Frontal cortex (tissue), 4 donors: ENCODE measurements at places on chromosomes 4 and X.

- no peak for DNase-seq
These were observed 6.4 kb downstream of the FAM200B start for GRCh38 chr4:15688051-15688450.

DNA sequence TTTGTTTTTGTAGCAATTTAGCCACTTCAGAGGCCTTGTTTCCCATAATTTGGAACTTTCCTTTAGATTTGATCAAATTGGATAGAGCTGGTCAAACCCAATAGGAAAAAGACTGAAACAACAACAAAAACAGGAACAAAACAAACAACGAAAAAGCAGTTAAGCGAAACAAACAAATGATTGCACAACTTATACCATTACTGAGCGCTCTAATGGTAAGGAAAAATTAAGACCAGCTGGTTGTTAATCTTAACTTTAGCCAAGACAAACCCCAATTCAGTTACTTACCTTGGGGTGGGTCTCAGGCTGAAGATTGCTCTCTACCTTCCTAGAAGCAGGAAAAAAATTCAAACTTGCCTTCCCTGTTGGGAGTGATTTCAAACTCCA is 38.3 kb downstream of the SPCS3 start:
- DNase-seq = no peak

GRCh38 chr4:99645638-99646037 is 12.0 kb downstream of the C4orf54 start:
- DNase-seq = no peak

- DNase-seq = no peak
These were observed 98.7 kb downstream of the GLUD2 start for GRCh38 chrX:121146059-121146628.

DNA sequence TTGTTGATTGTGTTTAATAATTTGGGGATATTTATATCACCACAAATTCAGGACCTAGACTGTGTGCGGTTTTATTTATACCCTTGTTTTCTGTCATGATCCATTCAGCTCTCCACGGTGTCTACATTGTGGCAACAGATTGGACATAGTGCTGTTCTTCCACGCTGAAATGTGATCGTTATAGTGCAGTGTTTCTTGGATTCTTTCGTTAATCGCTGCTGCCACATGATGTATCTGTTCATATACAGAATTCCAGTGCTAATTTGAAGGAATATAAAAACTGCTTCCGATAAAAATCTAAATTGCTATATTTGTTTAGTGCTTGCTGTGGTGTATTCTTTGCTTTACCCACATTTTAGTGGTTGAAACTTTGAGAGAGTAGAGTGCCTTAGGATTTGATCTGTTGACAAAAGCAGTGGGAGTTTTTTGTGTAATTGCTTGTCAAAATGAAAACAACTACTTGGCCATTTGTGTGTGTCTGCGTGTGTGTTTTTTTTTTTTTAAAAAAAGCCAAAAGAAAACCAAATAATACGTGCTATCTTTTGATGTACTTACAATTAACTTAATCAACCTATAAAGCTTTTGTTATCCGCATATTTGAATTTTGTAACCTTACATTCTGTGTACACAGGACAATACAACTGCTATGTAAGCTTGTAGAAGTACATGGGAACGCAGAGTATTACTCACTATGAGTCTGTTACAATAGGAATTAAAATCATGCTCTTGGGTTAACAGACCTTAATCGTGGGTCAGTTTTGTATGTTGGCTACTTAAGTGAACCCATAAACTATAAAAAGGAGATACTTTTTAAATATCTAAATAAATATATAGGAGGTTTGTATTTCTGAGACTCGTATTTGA is 353.3 kb downstream of the ARHGAP24 start:
- no peak for DNase-seq

DNA sequence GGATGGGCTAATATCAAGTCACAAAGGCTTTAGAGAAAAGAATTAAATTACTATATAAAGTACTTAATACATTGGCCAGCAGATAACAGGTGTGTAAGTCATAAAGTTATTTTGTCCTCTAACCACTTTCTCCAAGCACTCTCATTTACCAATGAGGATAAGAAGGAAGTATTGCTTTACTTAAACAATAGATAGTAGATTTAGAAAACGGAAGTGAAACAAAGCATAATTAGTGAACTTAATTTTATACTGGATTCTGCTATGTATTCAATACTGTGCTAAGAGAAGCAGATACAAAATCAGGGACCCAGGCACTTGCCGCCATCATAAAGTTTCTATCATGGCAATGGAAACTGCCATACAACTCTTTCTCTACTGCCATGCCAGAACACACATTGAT is 24.0 kb downstream of the AFM start:
- DNase-seq = no peak

DNA sequence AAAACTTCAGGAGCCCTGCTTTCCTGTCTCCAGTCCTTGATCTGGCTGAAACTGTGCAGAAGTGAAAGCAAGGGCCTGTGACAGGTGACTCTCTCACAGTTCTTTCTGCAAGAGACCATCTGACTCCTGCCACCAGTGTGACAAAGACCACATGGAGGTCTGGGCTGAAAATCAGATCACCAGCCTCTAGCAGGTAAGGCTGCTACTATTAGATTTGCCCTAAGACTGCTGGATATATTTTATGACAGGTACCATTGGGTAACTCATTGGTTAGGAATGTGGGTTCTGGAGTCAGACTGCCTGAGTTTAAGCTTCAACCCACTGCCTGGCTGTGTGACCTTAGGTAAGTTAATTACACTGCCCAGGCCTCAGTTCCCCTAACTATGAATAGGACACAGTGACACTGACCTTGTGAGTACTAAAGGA is 163.3 kb upstream of the SLC7A11 start:
- DNase-seq = no peak

DNA sequence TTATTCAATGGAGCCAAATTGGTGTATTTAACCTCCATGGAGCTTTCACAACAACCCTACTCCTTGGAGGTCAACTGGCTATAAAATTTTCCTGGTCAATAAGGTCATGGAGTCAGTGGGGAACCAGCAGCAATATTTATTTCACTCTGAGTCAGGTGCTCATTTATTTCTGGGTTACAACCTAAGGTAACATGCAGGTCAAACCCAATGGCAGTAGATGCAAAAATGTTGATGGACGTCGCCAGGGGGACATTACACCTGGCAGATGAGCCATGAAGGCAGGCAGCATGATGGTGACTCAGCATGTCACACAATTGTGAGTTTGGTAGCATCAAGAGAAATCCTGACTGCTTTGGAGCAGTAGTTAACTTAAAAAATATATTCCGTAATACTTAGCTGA is 514.1 kb downstream of the IL15 start:
- no peak for DNase-seq

- DNase-seq = no peak
These were observed 54.0 kb upstream of the NKAP start for GRCh38 chrX:119997570-119997969.

- no peak for DNase-seq
These were observed 7.8 kb downstream of the ARAF start for GRCh38 chrX:47568656-47569295.

DNA sequence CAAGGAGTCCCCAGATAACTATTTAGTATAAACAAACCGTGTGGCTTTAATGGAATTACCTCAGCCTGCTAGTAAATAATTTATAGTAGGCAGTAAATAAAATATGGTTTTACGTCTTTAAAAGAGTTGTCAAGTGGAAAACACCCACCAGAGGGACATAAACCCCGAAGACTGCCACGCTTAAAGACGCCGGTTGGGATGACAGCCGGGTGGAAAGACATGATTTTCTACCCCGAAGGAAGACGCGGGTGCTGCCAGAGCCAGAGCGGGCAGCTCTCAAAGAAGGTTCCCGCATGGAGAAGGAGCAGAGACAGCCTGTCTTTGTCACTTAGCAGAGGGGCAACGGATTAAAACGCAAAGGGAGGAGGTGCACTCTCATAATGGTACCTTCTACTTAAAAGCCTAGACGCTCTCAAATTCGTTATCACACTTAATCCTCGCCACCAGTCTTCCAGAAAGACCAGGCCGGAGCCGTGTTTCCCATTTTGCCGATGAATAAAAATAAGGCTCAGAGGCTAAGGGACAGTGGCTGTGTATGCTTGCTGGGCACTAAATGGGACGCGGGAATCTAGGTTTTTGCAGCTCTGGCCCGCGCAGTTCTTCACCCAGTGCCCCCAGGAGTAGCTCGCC is 140.5 kb upstream of the ZIC3 start:
- DNase-seq = no peak

- no peak for DNase-seq
These were observed 80.6 kb downstream of the NPY2R start for GRCh38 chr4:155288999-155289398.

- no peak for DNase-seq
These were observed 161.6 kb downstream of the IL15 start for GRCh38 chr4:141797966-141798365.

DNA sequence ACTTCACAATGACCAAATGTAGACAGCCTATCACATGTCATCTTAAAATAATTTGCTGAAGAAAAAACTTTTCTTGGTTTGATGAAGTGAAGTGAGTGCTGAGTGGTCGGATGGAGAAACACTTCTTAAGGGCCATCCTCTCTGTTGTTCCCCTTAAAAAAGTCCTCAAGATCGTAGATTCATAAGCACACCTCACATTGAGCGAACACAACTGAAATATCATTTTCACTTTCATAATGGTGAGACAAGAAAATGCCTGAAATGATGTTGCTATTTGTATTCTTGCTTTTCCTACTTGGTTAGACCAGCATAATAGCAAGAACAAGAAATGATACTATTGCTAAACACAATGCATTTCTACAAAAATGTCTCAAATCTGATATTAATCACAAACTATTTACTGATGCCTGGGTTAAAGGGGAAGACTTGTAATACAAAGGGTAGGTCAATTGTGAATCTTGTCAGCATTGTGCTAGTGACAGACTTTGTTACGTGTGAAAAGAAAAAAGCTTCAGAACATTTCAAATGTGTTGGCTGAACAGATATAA is 305.6 kb upstream of the NR3C2 start:
- DNase-seq = no peak

GRCh38 chr4:172876394-172876793 is 292.2 kb upstream of the GALNT7 start:
- no peak for DNase-seq

- DNase-seq = no peak
These were observed 754.4 kb downstream of the NLGN4X start for GRCh38 chrX:5474282-5474681.

- no peak for DNase-seq
These were observed 2.4 kb upstream of the STIM2 start for GRCh38 chr4:26858035-26858918.

GRCh38 chrX:16075087-16075486 is 48.3 kb upstream of the GRPR start:
- DNase-seq = no peak

DNA sequence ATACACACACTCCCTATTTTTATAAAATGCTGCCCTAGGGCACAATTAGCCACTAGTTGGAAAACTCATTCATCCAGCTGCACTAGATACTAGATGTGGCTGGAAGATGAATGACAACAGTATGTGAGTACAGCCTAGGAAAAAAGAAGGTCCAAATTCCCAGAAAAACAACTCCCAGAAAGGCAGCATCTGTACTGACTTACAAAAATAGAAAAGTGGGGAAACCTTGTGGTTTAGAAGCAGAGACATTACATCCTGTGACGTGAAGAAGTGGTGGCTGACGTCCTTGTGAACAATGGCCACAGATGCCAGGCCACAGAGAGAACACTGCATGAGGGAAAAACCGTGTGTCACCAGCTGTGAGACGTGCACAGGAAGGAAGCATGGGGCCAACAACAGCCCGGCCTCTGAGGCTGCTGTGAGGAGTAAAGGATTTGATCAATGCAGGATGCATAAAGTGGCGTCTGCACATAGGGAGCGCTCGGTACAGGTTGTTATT is 81.2 kb downstream of the SPRY1 start:
- DNase-seq = no peak

- DNase-seq = no peak
These were observed 62.1 kb upstream of the ANTXR2 start for GRCh38 chr4:80134936-80135701.

DNA sequence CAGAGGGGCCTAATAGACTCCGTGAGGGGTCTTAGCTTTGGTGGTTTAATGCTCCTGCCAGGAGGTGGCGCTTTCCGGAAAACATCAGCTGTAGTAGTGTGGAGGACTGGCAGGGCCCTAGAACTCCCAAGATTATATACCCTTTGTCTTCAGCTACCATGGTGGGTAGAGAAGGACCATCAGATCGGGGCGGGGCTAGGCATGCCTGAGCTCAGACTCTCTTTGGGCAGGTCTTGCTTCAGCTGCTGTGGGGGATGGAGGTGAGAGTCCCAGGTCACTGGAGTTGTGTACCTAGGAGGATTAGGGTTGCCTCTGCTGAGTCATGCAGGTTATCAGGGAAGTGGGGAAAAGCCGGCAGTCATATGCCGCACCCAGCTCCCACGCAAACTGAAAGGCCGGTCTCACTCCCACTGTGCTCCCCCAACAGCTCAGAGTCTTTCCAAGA is 63.0 kb upstream of the AGA start:
- DNase-seq = no peak

DNA sequence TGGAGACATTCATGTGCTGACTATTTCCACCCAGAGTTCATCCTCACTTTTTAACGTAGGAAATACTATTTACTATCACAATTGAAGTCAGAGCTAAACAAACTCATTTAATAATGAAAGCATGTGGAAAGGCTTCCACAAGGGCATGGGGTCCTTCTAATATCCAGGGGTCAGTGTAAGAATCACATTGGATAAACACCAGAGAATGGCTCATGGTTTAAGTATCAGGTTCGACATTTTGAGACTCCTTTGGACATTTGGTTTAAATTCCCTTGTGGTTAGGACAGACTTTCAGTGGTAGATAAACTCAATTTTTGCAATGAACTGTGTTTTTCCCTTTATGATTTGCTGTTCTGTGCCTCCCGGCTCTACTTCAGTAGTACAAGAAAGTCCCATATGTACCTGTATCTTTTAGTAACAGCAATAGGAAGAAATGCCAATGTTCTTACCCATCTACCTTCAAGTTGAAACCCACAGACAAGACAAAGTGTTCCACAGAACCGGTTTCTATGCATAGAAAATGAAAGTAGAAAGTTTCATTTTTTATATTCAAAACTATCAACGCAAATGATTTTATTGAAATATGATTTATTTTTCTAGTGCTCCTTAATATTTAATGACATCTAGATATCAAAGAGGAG is 589.0 kb upstream of the FAM241A start:
- no peak for DNase-seq

GRCh38 chrX:147180886-147181285 is 366.3 kb upstream of the CXorf51A start:
- DNase-seq = no peak

DNA sequence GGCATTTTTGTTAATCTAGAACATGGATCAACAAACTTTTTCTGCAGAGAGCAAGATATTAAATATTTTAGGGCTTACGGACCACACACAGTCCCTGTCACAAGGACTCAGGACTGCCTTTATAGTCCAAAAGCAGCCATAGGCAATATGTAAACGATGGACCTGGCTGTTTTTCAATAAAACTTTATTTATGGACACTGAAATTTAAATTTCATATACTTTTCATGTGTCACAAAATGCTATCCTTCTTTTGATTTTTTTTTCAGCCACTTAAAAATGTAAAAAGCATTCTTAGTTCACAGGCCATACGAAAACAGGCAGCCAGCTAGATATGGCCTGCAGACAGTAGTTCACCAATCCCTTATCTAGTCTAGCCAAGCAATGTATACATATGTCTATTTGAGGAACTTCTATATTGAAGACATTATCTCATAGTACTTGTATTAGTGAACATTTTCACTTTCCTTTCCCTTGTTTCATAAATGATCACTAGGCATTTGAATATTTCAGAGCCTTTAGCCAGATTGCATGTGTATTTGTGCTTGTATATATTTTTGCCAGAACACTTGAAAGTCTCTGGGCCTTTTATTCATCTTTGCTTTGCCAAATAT is 350.9 kb downstream of the RPA4 start:
- DNase-seq = no peak

- DNase-seq = no peak
These were observed 38.0 kb upstream of the DSPP start for GRCh38 chr4:87570290-87570805.
